Effector CD8-positive, alpha-beta T cell (primary cell): ENCODE measurements at places on chromosomes 2 and 18.
A peak's percentile ranks its signal among the peaks of the same experiment; 100 is the strongest.

- no peak for DNase-seq
Observed at GRCh38 chr2:208807756-208808155, 401.2 kb downstream of the PTH2R start.

DNA sequence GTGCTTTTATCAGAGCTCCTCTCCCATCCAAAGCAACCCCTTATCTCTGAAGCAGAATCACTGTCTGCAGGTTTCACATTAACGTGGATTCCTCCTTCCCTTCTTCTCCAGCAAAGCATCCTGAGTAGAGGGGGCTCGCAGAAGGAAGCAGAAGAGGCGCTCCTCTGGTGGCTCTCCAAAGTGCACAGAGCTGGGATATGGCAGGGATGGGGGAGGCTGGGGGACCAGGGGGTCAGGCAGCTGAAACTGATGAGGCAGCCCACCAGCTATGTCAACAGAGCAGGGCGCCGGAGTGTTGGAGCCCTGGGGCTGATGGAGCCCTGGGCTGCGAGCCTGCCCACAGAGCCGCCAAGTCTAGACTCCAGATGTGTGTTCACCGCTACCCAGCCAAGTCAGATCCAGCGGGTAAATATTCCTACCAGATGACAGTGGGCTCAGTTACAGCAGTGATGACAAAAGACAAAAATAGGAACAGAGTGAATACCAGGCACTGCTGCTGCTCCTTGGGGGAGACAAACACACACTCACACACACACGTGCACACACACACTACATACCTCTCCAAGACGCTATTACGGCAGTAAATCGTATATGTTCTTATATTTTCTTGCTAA lies 678.3 kb upstream of the ID2 start:
- no peak for DNase-seq

GRCh38 chr2:175620106-175620505 lies 382.0 kb downstream of the LNPK start:
- DNase-seq, result no peak

DNA sequence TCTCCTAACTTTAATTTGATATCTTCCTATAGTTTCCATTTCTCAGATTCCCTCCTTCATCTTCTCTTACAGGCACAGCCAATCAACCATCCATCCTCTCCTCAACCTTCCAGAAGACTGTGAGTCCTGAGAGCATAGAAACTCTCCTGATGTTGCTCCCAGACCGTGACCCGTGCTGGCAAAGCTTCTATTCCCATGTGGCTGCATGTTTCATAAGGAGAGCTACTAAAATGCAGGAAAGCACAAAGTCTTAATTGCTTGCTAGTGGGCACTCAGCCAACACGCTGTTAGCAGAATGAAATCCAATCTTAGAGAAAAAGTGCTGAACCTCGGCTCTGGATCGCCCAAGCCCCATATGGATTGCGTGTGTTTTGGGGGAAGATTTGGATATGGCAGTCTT lies 1244.7 kb upstream of the ZEB2 start:
- DNase-seq, result no peak

DNA sequence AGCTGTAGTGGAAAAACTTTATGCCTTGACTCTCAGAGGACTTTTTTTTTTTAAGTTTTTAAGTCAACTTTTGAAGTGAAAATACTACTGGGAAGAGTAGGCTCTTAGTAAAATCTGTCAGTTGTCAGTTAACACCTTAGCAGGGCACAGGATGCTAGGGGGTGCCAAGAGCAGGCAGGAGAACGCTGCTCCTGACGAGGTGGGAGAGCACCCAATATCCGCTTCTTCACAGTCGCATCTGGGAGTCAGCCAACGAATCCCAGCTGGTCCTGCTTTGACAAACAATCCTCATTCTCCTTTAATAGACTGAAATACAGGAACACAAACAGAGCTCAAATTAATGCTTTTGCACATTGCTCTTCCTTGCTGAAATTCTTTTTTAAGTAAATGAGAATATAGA lies 709.5 kb upstream of the ACVR2A start:
- no peak for DNase-seq

GRCh38 chr18:79418236-79418635 lies 22.5 kb downstream of the NFATC1 start:
- no peak for DNase-seq

- no peak for DNase-seq
Observed at GRCh38 chr2:162372818-162373217, 28.9 kb downstream of the GCA start.

DNA sequence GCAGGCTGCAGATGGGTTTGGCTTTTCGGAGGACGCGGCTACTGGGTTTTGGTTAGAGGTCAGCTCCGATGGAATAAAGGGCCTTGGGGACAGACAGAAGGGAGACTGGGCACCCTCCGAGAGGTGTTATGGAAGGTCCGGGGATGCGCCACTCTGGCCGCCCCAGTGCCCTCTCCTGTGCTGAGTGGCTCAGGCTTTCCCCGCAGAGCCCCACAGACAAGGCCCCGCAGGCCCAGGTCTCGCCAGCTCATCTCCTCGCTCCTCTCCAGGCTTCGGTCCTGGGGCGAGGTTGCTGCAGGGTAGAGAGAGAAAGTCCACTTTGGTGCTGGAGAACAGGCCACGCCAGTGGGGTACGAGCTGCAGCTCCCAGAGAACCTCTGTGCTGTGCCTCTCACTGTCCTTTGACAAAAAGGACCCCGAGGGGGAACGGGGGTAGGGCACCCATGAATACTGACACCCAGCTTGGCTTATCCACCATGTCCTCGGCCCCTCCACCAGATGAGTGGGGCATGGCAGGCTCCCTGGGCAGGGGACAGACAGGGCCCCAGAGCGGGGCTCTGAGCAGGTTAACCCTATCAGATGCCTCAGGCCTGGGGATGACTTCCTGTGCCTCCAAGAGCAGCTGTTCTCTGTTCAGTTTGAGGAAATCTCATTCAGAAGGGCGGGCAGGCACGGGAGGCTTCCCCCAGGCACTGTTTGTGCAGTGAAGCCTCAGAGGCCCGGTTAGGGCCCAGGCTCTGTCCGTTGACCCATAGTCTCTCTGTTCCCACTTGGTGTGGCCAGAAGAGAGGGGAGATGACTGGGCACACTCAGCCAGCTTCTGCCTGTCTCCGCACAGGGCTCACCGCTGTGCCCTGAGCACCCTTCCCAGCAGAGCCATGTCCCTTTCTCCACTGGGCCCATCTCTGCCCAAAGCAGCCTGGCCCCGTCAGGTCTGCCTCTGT lies 15.7 kb upstream of the CNNM3 start:
- DNase-seq, result no peak

GRCh38 chr2:219228041-219228910 lies 1.2 kb downstream of the ATG9A start:
- DNase-seq, result no peak

- DNase-seq, result peak; percentile 4
Observed at GRCh38 chr2:46615986-46616485, 136.7 kb downstream of the TMEM247 start.

- no peak for DNase-seq
Observed at GRCh38 chr2:225806105-225806504, 406.6 kb downstream of the NYAP2 start.

- no peak for DNase-seq
Observed at GRCh38 chr2:232831496-232831895, 38.6 kb upstream of the SNORC start.

- DNase-seq, result no peak
Observed at GRCh38 chr18:22828171-22828570, 105.0 kb upstream of the RBBP8 start.

DNA sequence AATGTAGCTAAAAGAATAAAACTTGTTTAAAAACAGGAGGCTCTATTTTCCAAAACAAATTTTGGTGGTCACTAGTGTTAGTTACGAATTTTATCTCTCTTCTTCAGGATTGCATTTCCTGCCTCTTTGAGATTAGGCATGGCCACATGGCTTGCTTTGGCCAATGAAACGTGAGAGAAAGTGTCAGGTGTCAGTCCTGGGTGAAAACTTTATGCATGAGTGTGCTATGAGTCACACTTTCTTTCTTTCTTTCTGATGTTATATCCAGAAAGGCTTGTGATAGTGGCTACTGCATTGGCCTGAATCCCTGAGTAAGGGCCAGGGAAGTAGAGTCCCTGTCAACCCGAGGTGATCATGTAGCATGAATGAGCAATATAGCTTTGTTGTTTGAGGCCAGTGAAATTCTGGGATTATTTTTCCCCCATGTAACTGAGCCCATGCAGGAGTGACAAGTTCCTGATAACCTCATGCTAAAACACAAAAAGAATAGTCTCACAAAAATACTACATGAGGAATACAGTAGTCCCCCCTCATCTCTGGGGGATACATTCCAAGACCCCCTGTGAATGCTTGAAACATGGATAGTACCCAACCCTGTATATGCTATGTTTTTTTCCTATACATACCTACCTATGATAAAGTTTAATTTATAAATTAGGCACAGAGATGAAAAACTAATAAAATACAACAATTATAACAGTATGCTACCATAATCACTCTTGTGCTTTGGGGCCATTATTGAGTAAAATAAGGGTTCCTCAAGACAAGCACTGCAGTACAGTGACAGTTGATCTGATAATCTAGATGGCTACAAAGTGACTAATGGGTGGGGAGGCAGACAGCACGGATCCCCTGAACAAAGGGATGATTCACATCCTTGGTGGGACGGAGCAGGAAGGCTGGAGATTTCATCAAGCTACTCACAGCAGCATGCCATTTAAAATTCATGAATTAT lies 109.5 kb downstream of the CDC42EP3 start:
- DNase-seq, result no peak

- DNase-seq, result no peak
Observed at GRCh38 chr2:167544602-167545001, 656.3 kb downstream of the XIRP2 start.

GRCh38 chr2:120018549-120018948 lies 5.7 kb downstream of the EPB41L5 start:
- DNase-seq, result no peak
